ENCODE measurements at places on chromosomes 12 and 14.

DNA sequence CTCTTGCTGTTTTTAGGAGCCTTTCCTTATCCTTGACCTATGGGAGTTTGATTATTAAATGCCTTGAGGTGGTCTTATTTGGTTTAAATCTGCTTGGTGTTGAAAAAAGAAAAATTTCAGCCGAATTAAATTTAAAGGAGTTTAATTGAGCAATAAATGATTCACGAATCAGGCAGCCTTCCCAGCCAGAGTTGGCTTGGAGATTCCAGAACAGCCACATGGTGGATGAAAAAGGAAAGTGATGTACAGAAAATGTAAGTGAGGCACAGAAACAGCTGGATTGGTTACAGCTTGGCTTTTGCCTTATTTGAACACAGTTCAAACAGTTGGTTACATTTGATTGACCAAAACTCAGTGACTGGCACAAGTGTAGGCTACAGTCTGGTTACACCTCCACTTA is 69.7 kb downstream of the WASHC3 start:
- DNase-seq, result no peak

GRCh38 chr14:95597784-95598211 is 62.9 kb downstream of the GLRX5 start:
- no peak for DNase-seq

DNA sequence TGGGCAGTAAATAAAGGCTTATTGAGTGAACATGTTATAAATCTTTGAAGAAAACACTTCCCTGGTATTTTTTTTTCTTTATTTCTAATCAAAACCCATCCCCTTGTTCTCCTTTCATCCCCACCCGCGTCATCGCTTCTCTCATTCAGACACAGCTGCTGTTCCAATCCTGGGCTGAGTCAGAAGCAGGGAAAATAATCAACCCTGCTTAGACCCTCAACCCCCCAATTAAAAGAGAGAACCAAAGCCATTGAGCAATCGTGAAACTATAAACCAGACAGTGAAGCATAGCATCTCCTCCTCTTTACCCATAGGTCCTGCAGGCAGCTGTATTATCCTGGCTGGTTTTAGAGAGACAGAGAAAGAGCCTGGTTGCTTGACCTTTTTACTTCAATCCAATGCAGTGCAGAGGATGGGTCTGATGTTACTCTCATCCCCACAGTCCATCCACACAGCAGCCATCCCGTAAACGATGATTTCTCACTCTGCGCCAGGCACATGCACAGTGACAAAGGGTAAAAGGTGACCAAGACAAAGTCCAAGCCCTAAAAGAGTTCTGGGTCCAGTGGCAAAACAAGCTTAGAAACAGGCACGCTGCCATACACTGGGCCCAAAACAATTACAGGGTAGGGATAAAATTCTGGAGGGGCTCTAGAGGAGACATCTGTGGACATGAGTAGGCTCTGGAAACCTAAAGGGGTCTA is 238.3 kb downstream of the GALC start:
- no peak for DNase-seq

DNA sequence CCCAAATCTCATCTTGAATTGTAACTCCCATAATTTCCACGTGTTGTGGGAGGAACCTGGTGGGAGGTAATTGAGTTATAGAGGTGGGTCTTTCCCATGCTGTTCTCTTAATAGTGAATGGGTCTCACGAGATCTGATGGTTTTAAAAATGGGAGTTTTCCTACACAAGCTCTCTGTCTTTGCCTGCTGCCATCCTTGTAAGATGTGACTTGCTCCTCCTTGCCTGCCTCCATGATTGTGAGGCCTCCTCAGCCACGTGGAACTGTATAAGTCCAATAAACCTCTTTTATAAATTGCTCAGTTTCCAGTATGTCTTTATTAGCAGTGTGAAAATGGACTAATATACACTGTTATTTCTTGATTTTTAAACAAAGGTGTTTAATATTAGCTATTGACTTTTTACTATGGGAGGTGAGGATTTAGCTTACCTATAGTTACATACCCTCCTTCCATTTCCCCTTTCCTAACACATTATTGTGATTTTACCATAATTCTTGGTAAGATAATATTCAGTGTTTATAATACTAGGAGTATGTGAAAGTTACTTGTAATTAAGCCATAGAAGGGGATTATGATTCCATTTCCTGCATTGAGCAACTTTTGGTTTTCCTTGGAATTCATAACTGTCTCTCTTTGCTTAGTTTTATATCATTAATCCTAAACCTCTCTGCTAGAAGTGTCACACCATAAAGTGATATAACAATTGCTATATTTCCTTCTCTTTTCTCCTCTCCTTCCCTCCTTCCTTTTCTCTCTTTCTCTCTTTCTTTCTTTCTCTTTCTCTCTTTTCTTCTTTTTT is 151.0 kb upstream of the KRAS start:
- DNase-seq, result no peak

- no peak for DNase-seq
Measured at GRCh38 chr14:100438678-100439592, 115.8 kb downstream of the SLC25A47 start.

DNA sequence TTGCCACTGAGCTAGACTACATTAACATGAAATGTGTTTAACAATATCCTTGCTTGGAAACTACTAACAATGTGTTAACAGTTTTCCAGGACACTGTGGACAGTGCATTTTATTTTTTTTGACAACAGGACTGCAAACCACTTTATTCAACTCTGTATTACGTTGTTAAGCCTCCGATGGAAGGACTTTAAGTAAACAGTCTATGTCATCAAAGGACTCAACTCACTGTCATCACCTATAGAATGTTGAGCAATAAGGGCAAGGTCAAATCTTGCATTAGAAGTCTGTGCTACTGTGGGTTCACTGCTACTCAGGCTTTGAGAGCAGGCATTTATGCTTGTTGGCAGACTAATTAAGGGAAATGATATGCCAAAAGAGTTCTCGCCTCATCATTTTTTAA is 483.7 kb downstream of the FLRT2 start:
- DNase-seq, result no peak

GRCh38 chr14:105330491-105330895 is 15.9 kb downstream of the PACS2 start:
- DNase-seq, result no peak

All from effector memory CD4-positive, alpha-beta T cell (primary cell).